Activated naive CD8-positive, alpha-beta T cell treated with anti-CD3 and anti-CD28 coated beads for 36 hours (primary cell): ENCODE measurements at places on chromosomes 6 and 20. TPM values are rescaled to one million over a fixed set of nuclear protein-coding genes. Genes with fewer than 3 reads are reported as not detected.

CCR6 gene
- not detected for total RNA-seq

WFDC11 gene
- not detected for total RNA-seq

DNA sequence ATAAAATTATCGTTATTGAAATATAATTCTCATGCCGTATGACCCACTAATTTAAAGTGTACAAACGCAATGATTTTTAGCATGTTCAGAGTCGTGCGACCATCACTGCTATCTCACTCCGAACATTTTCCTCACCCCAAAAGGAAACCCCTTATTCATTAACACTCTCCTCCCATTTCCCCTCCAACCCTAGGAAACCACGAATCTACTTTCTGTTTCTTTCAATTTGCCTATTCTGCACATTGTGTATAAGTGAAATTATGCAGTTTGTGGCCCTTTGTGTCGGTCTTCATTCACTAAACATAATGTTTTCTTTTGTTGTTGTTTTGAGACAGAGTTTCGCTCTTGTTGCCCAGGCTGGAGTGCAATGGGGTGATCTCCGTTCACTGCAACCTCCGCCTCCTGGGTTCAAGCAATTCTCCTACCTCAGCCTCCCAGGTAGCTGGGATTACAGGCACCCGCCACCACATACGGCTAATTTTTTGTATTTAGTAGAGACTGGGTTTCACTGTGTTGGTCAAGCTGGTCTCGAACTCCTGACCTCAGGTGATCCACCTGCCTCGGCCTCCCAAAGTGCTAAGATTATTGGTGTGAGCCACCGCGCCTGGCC, 99.7 kb upstream of the ZNF217 start:
- no peak for DNase-seq
- peak overlapping the region; percentile 76 for H3K27ac ChIP-seq
- H3K4me1 ChIP-seq = peaks cover 33% of the 10 kb centered on the region

DNA sequence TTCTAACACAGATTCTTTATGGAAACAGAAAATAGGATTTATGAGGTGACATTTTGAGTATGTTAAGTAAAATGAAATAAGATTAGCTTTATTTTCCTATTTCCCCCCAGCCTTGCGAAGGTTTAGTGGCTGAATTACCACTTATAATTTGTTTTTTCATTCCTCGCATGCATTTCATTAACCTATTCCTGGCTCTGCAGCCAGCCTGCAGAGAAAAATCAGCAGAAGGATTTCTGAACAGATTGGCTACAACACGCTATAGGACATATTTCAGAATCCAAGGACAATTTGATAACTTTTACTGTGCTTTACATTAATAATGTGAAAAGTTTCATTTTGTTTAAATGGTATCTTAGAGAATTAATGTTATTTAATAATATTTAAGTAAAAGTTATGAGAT, 162.4 kb upstream of the MMS22L start:
- no peaks in the 10 kb centered on the region for H3K4me1 ChIP-seq
- peaks cover 23% of the 10 kb centered on the region for H3K27me3 ChIP-seq
- no peak for DNase-seq
- no peaks in the 10 kb centered on the region for H3K36me3 ChIP-seq

DNA sequence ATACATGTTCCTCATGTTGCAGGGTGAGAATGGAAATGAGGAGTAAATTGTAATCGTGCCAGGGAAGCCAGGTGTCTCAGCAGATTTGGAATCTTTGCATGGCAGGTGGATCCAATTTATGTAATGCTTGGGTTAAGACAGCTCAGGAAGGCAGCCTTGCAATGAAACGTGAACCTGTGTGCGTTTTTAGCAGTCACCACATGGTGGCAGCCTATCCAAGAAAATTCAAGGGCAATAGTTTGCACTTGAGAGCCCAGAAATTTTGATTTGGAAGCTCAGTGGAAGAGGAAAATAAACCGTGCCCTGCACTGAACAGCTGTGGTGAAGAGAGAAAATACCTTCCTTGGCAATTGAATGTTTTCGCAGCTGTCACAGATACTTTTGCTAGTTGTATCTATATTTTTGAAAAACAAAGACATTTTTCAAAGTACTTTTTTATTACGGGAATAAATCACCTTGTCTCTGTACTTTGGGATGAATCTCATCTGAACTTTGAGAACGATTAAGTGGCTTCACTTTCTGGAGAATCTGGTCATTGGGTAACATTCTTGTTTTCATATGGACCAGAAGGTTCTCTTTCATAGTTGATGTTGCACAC, 26.5 kb downstream of the MTHFD1L start:
- no peaks in the 10 kb centered on the region for H3K27me3 ChIP-seq
- H3K36me3 ChIP-seq = peaks cover 43% of the 10 kb centered on the region
- H3K4me1 ChIP-seq = peaks cover 29% of the 10 kb centered on the region
- no peak overlapping the region for H3K4me3 ChIP-seq
- peak overlapping the region; percentile 4 for H3K27ac ChIP-seq

GINS1 gene
- 34.1 TPM for total RNA-seq

GRCh38 chr6:53431704-53432103, 83.0 kb upstream of the ELOVL5 start:
- H3K4me1 ChIP-seq = peaks cover 41% of the 10 kb centered on the region
- no peaks in the 10 kb centered on the region for H3K36me3 ChIP-seq
- H3K27me3 ChIP-seq = peaks cover 8% of the 10 kb centered on the region
- H3K4me3 ChIP-seq = no peak overlapping the region

DNA sequence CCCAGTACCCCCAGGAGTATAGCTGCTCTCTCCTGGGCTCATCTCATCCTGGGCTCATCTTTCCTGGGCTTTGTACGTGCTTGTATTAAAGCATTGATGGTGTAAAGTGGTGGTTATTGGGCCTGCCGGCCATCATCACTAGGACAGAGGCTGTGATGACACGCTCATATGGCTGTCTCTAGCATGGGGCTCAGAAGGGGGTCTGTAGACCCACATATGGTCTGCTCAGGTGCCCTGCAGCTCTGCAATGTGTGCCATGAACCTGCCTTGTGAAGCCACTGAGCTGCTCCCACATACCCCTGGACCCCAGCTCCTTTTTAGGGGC, 143.4 kb downstream of the CDC5L start:
- peaks cover 25% of the 10 kb centered on the region for H3K27me3 ChIP-seq
- no peak for DNase-seq
- H3K4me1 ChIP-seq = peaks cover 13% of the 10 kb centered on the region
- H3K27ac ChIP-seq = no peak overlapping the region

C6orf163 gene
- total RNA-seq = 1.5 TPM

GRCh38 chr6:5695260-5696245, 311.2 kb downstream of the NRN1 start:
- H3K4me1 ChIP-seq = peaks cover 20% of the 10 kb centered on the region
- no peak overlapping the region for H3K27ac ChIP-seq
- no peak overlapping the region for H3K4me3 ChIP-seq

GRCh38 chr6:142946181-142946923, 1.4 kb upstream of the HIVEP2 start:
- peaks cover 5% of the 10 kb centered on the region for H3K27me3 ChIP-seq
- peaks cover 38% of the 10 kb centered on the region for H3K4me1 ChIP-seq
- peak overlapping the region; percentile 97 for H3K27ac ChIP-seq
- DNase-seq = peak; percentile 90
- H3K4me3 ChIP-seq = peak overlapping the region; percentile 91

- H3K36me3 ChIP-seq = no peaks in the 10 kb centered on the region
- H3K27ac ChIP-seq = no peak overlapping the region
- peaks cover 5% of the 10 kb centered on the region for H3K4me1 ChIP-seq
- DNase-seq = no peak
- no peak overlapping the region for H3K4me3 ChIP-seq
- peaks cover 19% of the 10 kb centered on the region for H3K27me3 ChIP-seq
These were observed 90.3 kb downstream of the FAM50B start for GRCh38 chr6:3939368-3939958.

- H3K36me3 ChIP-seq = peaks cover 18% of the 10 kb centered on the region
- H3K4me3 ChIP-seq = no peak overlapping the region
- H3K27me3 ChIP-seq = no peaks in the 10 kb centered on the region
- no peak overlapping the region for H3K27ac ChIP-seq
- peaks cover 14% of the 10 kb centered on the region for H3K4me1 ChIP-seq
- no peak for DNase-seq
These were observed 27.9 kb upstream of the TMEM217 start for GRCh38 chr6:37285861-37286311.

DNA sequence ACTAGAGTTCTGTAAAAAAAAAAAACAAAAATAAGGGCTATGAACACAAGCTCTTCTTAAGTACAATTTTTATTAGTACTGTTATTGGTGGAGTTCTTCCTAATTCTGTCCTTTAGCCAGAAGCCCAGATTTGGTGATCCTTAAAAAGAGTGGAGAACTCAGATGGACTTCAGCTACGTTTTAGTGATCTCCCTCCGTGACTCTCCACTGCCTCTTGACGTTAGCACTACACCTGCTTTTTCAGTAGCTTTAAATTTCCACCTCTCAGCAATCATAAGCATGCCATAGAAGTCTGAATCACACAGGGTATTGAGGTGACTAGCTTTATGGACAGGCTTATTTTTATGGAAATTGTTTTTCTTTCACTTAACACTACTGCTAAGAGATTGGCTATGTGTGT, 17.7 kb downstream of the DHX35 start:
- H3K4me3 ChIP-seq = no peak overlapping the region
- no peak for DNase-seq
- no peaks in the 10 kb centered on the region for H3K27me3 ChIP-seq
- H3K27ac ChIP-seq = no peak overlapping the region
- peaks cover under 1% of the 10 kb centered on the region for H3K4me1 ChIP-seq

DNA sequence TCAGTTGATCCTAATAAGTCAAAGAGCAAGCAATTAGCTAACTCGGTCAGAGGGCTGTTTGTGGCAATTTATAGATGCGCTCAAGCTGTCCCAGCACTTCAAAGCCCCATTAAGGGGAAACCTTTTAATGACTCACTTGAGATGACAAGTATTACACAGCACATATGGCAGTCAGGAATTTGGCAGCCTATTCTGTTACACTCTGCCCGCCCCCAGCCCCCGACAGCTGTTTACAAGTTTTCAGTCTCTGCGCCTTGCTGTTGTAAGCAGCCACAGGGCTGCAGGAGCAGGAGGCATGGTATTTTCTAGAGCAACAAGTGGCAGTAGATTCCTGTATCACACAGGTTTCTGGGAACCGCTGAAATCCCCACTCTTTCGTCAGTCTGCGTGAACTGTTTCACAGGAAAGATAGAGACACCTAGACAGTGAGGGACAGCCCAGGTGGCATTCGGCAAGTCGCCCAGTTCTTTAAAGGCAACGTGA, 263.0 kb downstream of the FOXC1 start:
- no peak overlapping the region for H3K27ac ChIP-seq
- peaks cover 4% of the 10 kb centered on the region for H3K4me1 ChIP-seq
- H3K36me3 ChIP-seq = no peaks in the 10 kb centered on the region

- no peaks in the 10 kb centered on the region for H3K27me3 ChIP-seq
- H3K36me3 ChIP-seq = peaks cover 5% of the 10 kb centered on the region
- H3K4me3 ChIP-seq = no peak overlapping the region
- H3K27ac ChIP-seq = no peak overlapping the region
- H3K4me1 ChIP-seq = peaks cover 3% of the 10 kb centered on the region
These were observed 65.6 kb downstream of the CDC5L start for GRCh38 chr6:44453146-44453545.

GRCh38 chr6:71474942-71475341, 186.3 kb downstream of the OGFRL1 start:
- no peaks in the 10 kb centered on the region for H3K36me3 ChIP-seq
- peaks cover 14% of the 10 kb centered on the region for H3K27me3 ChIP-seq
- H3K4me1 ChIP-seq = no peaks in the 10 kb centered on the region
- no peak for DNase-seq
- H3K27ac ChIP-seq = no peak overlapping the region
- H3K4me3 ChIP-seq = no peak overlapping the region

FUCA2 gene
- 8.4 TPM for total RNA-seq

- peaks cover 65% of the 10 kb centered on the region for H3K4me1 ChIP-seq
- H3K27ac ChIP-seq = peak overlapping the region; percentile 25
- no peaks in the 10 kb centered on the region for H3K27me3 ChIP-seq
- no peak for DNase-seq
- peaks cover 50% of the 10 kb centered on the region for H3K36me3 ChIP-seq
- H3K4me3 ChIP-seq = no peak overlapping the region
These were observed 29.4 kb downstream of the ZNF292 start for GRCh38 chr6:87184762-87185250.

DNA sequence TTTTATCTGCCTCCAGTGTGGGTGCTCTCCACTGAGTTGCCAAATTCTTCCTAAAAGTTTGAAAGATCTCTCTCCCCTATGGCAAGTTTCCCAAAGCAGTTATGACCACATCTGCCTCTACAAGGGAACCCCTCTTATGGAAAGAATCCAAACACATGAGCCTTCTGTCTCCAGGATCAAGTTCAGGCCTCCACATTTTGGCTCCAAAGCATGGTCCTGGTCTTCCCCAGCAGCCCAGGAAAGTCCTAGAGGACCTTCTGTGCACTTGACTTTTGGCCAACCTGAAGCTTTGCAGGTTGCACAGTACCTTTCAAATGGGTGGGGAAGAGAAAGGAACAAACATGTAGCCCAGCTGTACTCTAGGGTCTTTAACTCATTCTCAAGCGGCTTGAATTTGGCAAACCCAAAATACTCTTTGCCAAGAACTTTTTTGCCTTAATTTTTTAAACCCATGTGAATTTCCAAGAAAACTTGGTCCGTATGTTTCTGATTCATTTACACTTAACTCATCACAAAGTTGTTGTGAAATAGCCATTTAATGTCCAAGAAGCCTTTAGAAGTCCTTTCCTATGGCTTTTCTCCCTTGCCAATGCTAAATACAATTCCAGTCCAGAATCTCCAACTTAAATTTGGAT, 240.1 kb upstream of the TBX18 start:
- H3K4me3 ChIP-seq = no peak overlapping the region
- H3K27me3 ChIP-seq = peaks cover 4% of the 10 kb centered on the region
- no peaks in the 10 kb centered on the region for H3K36me3 ChIP-seq
- no peak overlapping the region for H3K27ac ChIP-seq
- no peaks in the 10 kb centered on the region for H3K4me1 ChIP-seq
- no peak for DNase-seq

DNA sequence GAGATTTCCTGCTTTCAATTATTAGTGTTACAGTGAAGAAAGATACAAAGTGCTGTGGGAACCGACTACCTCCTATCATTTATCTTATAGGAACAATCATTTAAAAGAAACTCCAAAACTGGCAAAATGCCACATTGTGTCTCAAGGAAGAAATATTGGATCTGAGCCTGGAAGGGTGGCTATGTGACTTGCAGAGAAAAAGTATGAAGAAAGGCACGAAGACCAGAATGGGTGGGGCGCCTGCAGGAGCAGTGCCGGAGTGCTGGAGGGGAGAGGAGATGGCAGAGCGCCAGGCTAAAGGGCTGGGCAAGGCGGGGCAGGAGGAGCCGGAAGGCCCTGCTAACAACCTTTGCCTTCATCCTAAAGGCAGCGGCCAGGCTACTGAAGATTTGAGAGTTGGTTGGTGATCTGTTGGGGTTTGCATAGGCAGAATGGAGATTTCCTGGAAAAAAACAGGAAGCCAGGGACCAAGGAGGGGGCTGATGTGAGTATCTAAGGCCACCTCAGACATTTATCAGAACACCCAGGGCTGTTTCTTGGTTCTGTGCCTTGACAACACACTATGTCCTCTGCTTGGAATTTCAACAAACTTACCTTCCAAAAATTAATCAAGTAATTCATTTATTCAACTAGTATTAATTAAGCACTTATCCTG, 125.6 kb downstream of the MAFB start:
- H3K4me3 ChIP-seq = no peak overlapping the region
- DNase-seq = no peak
- no peaks in the 10 kb centered on the region for H3K4me1 ChIP-seq
- no peak overlapping the region for H3K27ac ChIP-seq
- peaks cover 11% of the 10 kb centered on the region for H3K27me3 ChIP-seq
